Esophagus muscularis mucosa (tissue), 4 donors: ENCODE measurements at places on chromosomes 12 and 14. TPM values are rescaled to one million over a fixed set of nuclear protein-coding genes. Genes with fewer than 3 reads are reported as not detected.
A peak's percentile ranks its signal among the peaks of the same experiment; 100 is the strongest.

HOXC10 gene
- not detected for total RNA-seq

OR6C2 gene
- not detected for total RNA-seq

DAO gene
- not detected for total RNA-seq

TAS2R9 gene
- not detected for total RNA-seq

ALX1 gene
- not detected for total RNA-seq

CEP170B gene
- 53.9 TPM for total RNA-seq

TAMALIN gene
- total RNA-seq = 13.3 TPM

ANKS1B gene
- 28.7 TPM for total RNA-seq

DNA sequence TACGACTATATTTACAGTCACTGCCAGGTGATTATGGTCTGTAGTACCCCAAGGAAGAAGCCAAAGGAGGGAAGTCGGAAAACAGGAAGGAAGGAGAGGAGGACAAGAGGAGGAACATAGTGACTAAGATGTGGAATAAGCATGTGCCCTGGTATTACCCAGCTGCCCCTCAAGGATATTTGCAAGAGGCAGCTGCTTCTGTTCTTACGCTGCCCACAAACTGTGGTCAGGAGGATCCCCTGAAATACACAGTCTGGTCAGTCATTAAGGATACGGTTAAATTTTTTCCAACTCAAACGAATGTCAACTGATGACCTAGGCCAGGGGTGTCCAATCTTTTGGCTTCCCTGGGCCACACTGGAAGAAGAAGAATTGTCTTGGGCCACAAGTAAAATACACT, 126.5 kb downstream of the CMAS start:
- no peaks in the 10 kb centered on the region for H3K27me3 ChIP-seq
- no peak overlapping the region for H3K4me3 ChIP-seq
- H3K36me3 ChIP-seq = no peaks in the 10 kb centered on the region
- no peaks in the 10 kb centered on the region for H3K4me1 ChIP-seq
- no peak for DNase-seq

DNA sequence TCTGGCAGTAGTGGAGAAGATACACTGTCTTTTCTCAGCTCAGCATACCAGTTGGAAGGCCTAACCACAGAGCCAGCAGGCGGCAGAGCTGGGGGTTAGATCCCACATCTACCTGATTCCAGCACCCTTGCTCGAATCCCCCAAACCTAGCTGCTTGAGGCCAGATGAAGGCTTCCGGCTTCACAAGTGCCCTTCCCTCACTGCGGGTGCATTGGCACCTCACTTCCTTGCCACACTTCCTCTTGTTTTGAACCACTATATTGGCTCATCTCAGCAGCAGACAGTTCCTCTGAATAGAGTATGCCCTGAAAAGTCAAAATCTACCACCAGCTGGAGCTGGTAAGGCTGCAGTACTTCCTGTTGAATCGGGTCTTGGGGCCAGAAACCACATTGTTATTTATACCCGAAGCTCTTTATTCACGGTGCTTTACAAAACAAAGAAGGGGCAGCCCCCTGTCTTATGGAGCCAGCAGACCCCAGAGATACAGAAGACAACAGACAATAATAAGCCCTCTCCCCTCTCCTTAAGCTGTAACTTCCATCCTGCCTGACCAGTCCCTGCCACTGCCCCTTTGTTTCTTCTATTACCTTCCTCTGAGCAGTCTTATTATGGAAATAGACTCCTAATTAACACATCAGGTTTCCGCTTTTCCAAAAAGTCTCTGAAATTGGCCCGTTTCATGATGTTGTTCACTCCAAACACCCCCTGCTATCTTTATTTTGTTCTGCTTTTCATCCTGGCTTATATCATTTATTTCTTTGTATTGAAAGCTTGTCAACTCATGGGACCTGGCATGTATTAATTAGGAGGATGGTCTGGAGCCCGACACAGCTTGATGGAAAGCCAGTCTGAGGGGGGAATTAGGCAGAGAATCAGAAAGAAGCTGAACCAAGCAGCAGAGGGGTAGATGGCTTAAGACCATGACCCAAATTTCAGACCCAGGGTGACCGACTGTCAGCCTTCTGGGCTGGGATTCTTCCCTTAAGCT, 233.5 kb downstream of the EFCAB11 start:
- H3K27ac ChIP-seq = no peak overlapping the region
- no peaks in the 10 kb centered on the region for H3K36me3 ChIP-seq
- H3K4me1 ChIP-seq = no peaks in the 10 kb centered on the region
- H3K4me3 ChIP-seq = no peak overlapping the region
- H3K27me3 ChIP-seq = no peaks in the 10 kb centered on the region

DNA sequence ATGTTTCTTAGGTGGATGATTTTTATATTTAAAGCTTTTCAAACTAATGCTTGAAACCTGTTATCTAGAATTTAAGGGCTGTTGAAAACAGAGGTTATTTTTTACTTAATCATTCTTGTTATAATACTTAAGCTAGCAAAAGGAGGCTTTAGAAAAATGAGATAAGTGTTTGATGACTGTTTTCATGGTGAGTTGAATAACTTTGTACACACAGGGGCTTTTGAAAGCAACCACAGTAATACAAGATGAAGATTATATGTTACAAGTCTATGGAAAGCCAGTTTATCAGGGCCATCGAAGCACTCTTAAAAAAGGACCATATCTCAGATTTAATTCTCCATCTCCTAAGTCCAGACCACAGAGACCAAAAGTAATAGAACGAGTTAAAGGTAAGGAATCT, 33.3 kb downstream of the KIAA0586 start:
- H3K27me3 ChIP-seq = no peaks in the 10 kb centered on the region
- H3K27ac ChIP-seq = no peak overlapping the region
- no peak for DNase-seq
- H3K4me1 ChIP-seq = no peaks in the 10 kb centered on the region
- H3K36me3 ChIP-seq = peaks cover 32% of the 10 kb centered on the region
- H3K4me3 ChIP-seq = no peak overlapping the region

- H3K36me3 ChIP-seq = no peaks in the 10 kb centered on the region
- DNase-seq = no peak
- H3K4me3 ChIP-seq = no peak overlapping the region
- peaks cover 15% of the 10 kb centered on the region for H3K4me1 ChIP-seq
Measured at GRCh38 chr12:94074216-94074979, 74.0 kb upstream of the PLXNC1 start.

DNA sequence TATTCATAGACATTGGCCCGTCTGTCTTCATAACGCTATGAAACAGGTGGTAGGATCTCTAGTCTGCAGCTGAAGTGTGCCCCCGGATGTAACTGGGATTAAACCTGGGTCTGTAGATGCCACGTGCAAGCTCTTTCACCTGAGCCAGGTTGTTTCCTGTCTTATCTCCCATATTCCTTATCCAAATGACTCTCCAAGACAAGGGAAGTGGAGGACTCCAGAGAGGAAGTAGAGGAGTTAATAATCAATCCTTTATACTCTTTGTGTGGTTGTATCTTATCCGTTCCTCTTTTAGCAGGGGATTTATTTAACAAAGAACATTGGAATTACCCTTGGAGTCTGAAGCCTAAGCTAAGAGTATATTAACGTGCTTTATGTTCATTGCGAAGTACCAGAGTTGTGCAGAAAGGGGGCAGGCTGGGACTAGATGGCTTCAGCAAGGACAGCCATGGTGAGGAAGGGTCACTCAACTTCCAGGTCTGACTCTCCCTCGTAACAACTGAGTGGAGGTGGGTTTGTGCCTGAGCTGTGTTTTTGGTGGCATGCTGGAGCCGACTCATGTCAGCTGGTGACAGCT, 82.8 kb downstream of the RIN3 start:
- H3K36me3 ChIP-seq = no peaks in the 10 kb centered on the region
- no peak overlapping the region for H3K27ac ChIP-seq

- H3K36me3 ChIP-seq = no peaks in the 10 kb centered on the region
- peak overlapping the region; percentile 7 for H3K4me3 ChIP-seq
- H3K4me1 ChIP-seq = peaks cover 14% of the 10 kb centered on the region
Measured at GRCh38 chr14:93880021-93880820, 46.9 kb upstream of the FAM181A start.

DNA sequence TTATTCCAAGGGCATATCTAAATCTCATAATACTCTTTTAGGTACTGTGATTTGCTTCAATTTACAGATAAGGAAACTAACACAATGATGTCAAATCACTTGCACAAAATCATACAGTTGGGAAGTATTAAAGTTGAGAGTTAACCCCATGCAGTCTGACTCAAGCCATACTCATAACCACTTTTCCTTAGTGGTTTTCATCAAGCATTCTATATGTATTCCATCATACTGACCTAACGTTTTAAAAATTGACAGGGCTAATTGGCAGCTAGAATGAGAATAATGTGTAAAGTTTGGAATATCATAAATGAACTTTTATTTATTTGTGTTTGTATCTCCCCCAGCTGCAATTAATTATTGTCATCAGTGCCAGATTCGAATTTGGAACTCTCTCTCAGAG, 20.9 kb downstream of the PUS7L start:
- no peaks in the 10 kb centered on the region for H3K4me1 ChIP-seq
- no peak overlapping the region for H3K27ac ChIP-seq
- H3K36me3 ChIP-seq = peaks cover 10% of the 10 kb centered on the region
- H3K4me3 ChIP-seq = no peak overlapping the region

DNA sequence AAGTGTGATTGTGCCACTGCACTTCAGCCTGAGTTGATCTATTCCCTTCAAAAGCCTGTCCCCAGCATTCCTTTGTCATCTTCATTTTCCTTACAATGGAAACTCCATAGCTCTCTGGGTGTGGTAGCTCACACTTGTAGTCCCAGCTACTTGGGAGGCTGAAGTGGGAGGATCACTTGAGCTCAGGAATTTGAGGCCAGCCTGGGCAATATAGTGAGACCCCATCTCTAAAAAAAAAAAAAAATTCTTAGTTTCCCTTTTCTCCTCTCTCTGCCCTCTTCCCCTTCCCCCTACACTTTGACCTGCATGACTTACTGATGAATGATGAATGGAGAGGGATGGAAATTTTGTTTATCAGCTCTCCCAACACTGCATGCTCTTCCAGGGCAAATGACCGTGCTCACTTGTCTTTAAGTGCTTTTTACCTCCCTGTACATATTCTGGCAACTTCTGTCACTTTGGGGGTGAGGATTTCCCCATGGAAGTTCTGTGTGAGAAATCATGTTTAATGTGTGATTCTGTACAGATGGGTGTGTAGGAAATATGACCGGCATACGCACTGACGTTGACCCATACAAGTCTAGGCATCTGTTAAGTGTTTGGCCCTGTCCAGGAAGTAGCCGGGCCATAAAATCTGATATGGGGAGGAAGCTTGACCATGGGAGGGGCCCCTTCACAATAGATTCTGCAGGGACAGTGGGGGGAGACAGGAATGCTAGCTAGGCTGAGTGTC, 65.4 kb downstream of the ZFP36L1 start:
- no peak overlapping the region for H3K4me3 ChIP-seq
- peaks cover 24% of the 10 kb centered on the region for H3K4me1 ChIP-seq
- no peak for DNase-seq
- no peak overlapping the region for H3K27ac ChIP-seq
- H3K27me3 ChIP-seq = no peaks in the 10 kb centered on the region

DNA sequence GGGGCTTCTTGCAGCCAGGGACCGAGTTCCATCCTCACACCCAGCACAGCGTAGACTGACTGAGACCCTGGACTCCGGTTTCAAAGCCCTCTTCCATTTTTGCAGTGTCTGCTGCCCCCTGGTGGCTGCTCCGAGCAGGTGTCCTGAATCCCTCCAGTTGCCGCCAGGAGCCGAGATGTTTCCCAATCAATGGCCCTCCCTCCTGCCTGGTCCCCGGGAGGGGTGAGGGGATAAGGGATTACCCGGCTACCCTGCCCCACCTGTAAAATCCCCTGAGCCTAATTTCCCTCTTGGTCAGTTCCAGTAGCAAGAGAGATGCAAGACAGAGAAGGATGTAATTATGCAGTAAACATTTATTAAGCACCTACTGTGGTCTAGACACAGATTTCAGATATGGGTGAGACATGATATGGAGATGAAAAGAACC, 55.0 kb downstream of the PHETA1 start:
- H3K4me3 ChIP-seq = peak overlapping the region; percentile 3
- H3K27ac ChIP-seq = no peak overlapping the region
- no peaks in the 10 kb centered on the region for H3K27me3 ChIP-seq
- peaks cover 5% of the 10 kb centered on the region for H3K4me1 ChIP-seq
- no peak for DNase-seq

GRCh38 chr14:101253948-101254347, 307.3 kb upstream of the DIO3 start:
- no peaks in the 10 kb centered on the region for H3K4me1 ChIP-seq
- H3K27me3 ChIP-seq = no peaks in the 10 kb centered on the region
- no peak overlapping the region for H3K4me3 ChIP-seq
- DNase-seq = peak; percentile 75

- no peaks in the 10 kb centered on the region for H3K27me3 ChIP-seq
- no peak for DNase-seq
- H3K27ac ChIP-seq = no peak overlapping the region
- no peaks in the 10 kb centered on the region for H3K36me3 ChIP-seq
Measured at GRCh38 chr12:128830505-128830893, 6.7 kb upstream of the SLC15A4 start.

DNA sequence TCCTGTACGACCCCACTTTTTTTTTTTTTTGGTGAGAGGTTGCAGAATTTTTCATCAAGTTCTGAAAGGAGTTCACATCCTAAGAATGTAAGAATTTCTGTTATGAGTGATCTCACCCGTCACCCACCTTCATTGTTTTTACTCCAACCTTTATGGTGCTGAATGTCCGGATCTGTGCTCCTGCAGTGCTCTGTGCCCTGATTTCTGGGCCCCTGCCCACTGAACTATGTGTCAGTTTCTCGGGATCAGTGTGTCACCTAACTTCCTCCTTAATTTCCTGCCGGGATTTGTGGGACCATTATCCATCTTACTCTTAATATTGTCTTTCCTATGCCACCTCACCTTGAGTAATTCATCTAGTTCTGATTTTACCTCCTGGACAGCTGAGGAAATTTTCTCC, 11.6 kb downstream of the RASSF8 start:
- peaks cover 80% of the 10 kb centered on the region for H3K4me1 ChIP-seq
- no peak for DNase-seq
- no peak overlapping the region for H3K27ac ChIP-seq
- no peaks in the 10 kb centered on the region for H3K27me3 ChIP-seq
- no peak overlapping the region for H3K4me3 ChIP-seq

GRCh38 chr14:60815371-60815770, 80.8 kb downstream of the MNAT1 start:
- H3K36me3 ChIP-seq = peaks cover 3% of the 10 kb centered on the region
- H3K27ac ChIP-seq = no peak overlapping the region
- DNase-seq = no peak
- no peak overlapping the region for H3K4me3 ChIP-seq

DNA sequence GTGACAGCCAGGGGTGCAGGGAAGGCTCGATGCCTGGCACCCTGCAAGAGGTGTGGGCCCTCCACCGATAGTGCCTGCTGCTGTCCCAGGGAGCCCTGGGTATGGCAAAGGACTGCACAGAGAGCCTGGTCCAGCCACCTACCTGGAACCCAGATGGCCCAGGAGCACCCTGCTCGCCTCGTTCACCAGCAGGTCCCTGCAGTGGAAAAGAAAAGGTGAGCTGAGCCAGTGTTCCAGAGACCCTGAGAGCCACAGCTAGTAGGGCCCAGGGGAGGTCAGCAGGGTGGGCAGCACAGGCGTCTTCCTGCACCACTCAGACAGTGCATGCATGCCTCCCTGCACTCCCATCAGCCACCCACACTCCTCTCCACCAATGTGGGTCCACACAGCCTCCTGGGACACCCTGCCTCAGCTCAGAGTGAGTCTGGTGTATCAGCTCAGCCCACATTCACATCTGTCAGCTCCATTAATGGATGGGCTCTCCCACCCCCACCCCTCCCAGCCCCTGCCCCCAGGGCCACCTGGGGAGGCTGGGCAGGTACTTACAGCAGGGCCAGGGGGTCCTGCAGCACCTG, 20.2 kb downstream of the TMEM106C start:
- H3K27ac ChIP-seq = no peak overlapping the region
- peaks cover 5% of the 10 kb centered on the region for H3K4me1 ChIP-seq
- no peaks in the 10 kb centered on the region for H3K36me3 ChIP-seq
- no peak overlapping the region for H3K4me3 ChIP-seq
- DNase-seq = no peak
- no peaks in the 10 kb centered on the region for H3K27me3 ChIP-seq
